ENCODE measurements at places on chromosomes 3 and 15.

DNA sequence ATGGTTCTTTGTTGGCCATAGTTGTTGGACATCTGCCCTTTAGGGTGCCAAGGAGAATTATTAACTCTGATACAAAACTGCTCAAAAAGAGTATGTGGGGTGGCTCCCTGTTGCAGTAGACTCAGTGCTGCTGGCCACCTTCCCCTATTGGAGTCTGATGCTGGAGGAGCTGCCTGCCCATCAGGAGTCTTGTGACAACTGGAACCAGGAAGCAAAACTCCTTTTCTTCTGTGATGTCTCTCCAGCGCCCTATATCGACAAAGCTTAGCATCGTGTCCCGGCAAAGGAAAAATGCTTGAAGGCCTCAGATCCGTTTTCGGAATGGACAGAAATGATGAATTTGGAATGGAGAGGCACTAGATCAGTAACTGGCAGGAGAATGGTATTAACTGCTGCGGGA, 23.5 kb downstream of the PAK2 start:
- no peak for DNase-seq

GRCh38 chr3:197959891-197960693, at the start of gene LMLN:
Gene LMLN (plus strand): TSS chr3:197960217. CDS start chr3:197960246, 29 bp downstream.
- peak; percentile 92 for DNase-seq

DNA sequence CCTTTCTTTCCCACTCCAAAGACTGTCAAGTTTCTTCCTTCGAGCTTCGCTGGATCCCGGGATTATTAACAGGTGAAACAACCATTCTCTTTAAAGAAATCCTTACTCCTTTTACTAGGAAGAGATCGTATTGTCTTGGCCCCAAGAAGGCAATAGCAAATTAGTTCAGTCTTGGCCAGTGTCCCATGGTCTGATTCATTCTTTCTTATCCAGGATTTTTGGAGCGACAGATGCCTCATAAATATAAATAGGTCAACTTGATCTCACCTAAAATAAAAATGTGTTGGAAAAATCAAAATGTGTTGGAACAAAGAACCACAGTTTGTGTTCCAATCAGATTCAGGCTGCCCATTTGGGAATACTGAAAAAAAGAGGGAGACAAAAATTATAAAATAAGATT, 140.1 kb upstream of the TMEM108 start:
- no peak for DNase-seq

GRCh38 chr3:62161371-62161770, 212.0 kb downstream of the FEZF2 start:
- DNase-seq: no peak

GRCh38 chr3:135141160-135141559, 346.1 kb downstream of the EPHB1 start:
- no peak for DNase-seq

GRCh38 chr3:182370949-182371348, 422.4 kb upstream of the ATP11B start:
- DNase-seq: no peak

DNA sequence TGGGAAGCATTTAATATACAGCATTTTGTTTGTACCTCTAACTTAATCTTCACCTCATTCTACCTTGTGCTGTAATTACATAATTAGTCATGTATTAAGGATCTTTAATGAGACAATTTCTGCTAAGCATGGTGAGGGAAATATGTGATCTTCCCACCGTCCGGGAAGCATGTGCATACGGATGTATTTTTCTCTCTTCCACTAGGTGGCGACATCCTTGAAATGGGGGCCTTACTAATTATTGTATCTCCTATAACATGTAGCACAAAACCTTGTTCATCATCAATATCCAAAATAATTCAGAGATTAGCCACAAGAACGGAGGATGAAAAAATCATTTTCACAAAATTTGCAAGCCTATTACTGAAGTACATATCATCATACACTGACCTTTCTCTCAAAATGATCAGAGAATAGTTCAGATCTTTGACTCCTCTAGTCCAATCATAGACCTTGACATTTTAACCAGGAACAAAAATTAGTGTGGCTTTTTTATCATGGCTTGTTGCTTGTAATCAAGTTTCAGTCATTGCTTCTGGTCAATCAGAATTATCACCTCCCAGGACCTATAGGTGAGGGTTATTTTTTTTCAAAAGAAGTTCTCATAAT, 148.9 kb upstream of the GBE1 start:
- no peak for DNase-seq

DNA sequence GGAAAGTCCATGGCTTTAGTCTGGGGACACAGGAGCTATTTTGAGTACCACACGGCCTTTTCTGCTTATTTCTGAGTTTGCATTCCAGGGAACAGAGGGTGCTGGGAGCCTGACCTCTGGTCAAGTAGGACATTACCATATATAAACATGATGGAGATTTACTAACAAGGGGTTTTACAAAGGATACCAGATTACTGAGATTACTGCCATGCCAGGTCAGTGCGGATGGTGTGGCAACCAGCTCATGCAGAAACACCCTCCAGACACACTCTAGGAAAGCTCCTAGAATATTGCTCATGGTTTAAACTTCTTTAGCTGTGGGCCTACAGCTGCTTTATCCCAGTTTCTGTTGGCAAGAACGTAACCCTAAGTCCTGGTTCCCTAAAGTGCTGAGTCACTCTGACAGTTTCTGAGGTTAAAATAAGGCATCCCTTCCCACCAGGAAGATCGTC, 54.3 kb upstream of the AGTR1 start:
- no peak for DNase-seq

Measured in activated CD4-positive, alpha-beta T cell treated with anti-CD3 and anti-CD28 coated beads, Interleukin-2, amount 50 U/mL, for 1 hour (primary cell).